ENCODE measurements at places on chromosomes 2 and 18. TPM values are rescaled to one million over a fixed set of nuclear protein-coding genes. Genes with fewer than 3 reads are reported as not detected.

- no peak for DNase-seq
Observed at GRCh38 chr2:25726522-25726921, 53.1 kb upstream of the DTNB start.

DNA sequence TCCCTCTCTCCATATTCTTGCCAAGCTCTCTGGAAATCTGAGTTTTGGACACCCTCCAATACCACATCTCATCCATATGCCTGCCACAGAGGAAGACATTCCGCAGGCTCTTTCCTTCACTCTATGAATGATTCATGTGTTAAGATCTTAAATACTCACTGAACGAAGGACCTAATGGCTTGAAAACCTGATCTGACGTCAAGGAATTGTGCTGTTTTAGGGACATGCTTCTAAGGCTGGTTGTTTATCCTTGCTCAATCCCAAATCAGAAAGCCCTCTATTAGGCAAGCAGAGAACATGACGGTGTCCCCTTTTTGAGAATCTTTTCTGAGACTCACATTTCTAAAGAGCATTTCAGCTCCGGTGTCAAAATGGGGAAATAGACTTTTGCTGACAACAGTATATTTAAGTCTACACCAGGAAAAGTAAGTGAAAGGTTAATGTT is 83.7 kb upstream of the GALNT5 start:
- DNase-seq = no peak

GRCh38 chr18:3552305-3552704 is 102.3 kb downstream of the TGIF1 start:
- DNase-seq = no peak

DNA sequence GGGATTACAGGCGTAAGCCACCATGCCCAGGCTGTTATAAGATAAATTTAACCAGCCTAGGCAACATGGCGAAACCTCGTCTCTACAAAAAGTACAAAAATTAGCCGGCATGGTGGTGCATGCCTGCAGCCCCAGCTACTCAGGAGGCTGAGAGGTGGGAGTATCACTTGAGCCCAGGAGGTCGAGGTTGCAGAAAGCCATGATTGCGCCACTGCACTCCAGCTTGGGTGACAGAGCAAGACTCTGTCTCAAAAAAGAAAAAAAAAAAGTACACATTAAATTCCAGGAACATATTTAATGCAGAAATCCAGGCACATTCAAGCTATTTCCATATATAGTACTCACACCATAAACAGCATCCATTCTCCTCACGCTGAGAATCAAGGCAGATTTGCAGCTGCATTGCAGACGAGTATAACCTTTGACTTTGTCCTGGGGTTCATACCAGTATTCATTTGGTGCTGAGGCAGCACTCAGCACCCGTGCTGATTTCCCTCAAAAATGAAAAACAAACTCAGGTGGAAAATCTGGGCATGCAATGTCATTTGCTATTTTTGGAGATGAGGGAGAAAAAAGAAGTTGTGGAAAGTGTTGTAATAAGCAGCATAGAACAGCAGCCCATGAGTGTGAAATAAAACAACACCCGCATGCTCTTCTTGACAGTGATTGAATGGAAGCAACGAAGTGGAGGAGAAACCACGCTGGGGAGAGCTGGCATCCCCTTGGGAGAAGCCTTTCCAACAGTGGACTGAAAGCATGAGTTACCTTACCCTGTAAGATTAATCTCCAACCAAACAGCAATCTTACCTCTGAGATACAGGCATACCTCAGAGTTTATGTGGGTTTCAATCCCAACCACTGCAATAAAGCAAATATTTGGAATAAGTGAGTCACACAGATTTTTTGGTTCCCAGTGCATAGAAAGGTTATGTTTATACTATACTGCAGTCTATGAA is 46.8 kb upstream of the ANXA4 start:
- DNase-seq = no peak

- no peak for DNase-seq
Observed at GRCh38 chr2:173307293-173307692, 47.4 kb upstream of the CDCA7 start.

ABCG8 gene
- 121 TPM for total RNA-seq

- DNase-seq = no peak
Observed at GRCh38 chr18:4230450-4231168, 224.5 kb downstream of the DLGAP1 start.

- no peak for DNase-seq
Observed at GRCh38 chr2:172211512-172211911, 108.8 kb upstream of the DLX2 start.

CPLX4 gene
- total RNA-seq = not detected

DNA sequence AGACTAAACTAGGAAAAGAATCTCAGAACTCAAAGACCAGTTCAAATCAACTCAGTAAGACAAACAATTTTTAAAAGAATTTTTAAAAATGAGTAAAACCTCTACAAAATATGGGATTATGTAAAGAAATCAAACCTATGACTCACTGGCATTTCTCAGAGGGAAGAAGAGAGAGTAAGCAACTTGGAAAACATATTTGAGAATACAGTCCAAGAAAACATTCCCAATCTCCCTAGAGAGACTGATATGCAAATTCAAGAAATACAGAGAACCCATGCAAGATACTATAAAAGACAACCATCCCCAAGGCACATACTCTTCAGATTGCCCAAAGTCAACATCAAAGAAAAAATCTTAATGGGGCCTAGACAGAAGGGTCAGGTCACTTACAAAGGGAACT is 162.7 kb downstream of the WDPCP start:
- no peak for DNase-seq

DNA sequence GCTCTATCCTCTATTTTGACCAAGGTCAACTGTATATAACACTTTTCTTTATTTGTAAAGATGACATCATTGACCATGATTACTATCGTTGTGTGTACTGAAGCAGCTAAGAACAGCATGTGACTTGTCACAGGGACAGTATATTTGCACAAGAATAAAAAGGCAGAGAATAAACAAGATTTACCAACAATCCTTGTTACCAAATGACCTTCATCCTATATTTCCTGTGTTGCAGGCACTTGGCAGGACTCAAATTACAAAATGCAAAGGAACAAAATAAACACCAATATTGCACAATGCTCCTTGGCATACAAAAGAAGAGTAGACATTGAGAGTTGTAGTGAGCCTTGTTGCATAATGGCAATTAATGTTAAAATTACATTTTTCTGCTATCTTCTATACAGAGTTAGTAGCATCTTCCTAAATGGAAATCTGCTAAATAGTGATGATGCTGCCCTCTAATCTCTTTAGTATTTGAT is 61.8 kb downstream of the RFTN2 start:
- no peak for DNase-seq

DNA sequence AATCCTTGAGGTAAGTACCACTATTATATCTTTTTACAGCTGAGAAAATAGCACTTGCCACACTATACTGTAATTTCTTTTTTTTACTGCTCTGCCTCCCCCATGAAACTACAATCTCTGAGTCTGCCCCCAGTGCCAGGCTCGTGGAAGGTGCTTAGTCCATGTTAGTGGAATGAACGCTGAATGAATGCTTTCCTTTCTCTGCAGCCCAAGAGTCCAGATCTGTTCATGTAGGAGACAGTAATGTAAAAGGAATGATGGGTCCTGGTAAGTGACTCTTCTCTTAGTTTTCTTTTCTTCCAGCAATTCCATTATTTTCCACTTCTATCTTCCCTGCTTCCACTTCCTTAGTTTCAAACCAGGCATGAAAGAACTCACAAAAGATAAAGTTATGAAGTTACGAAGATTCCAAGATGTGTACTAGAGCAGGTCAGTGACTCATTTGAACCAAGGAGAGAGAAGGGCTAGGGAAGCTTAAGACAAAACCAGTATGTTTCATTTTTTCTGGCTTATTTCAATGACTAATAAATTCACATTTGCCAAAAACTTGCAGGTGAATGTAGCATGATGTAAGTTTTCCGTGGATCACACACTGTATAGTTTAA is 46.0 kb downstream of the ARHGEF33 start:
- no peak for DNase-seq

DNA sequence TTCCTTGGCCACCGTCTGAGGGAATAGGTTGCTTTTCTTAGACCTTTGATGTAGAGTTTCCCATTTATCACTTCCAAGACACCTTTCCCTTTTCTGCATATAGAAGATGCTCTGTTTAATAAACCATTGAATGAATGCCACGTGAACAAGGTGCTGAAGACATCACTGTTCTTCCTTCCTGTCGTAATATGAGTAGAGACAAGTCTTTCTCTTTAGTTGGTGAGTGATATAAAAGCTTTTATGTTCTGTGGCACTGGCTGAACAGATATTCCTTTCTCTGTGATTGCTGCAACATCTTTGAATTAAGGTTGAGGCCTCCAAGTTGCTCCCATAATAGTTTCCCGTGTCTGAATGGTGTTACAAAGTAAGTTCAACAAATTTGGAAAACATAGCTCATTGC is 38.7 kb downstream of the TTC39C start:
- DNase-seq = no peak

DNA sequence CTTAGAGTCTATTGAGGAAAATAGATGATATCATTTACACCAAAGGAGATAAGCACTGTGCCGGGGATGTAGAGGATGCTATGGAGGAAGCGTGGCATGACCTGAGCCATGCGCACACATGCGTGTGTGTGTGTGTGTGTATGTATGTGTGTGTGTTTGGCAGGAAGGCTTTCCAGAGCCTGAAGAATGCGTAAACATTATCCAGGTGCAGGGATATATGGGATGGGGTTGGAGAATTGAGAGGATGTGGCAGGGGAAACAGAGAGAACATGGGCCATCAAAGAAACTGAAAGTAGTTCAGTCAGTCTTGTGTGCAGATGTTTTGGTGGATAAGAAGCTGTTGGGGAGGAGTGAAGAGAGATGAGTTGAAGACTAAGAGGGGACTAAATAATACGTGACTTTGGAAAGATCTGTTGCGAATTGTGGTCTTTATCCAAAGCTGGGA is 9.3 kb upstream of the STAT1 start:
- no peak for DNase-seq

TRIM54 gene
- total RNA-seq = not detected

Measured in left lobe of liver (tissue), 2 donors.